Cardiac fibroblast (primary cell): ENCODE measurements at places on chromosomes 13 and 19.

GRCh38 chr13:51770160-51770559 is 33.8 kb downstream of the DHRS12 start:
- DNase-seq: no peak

DNA sequence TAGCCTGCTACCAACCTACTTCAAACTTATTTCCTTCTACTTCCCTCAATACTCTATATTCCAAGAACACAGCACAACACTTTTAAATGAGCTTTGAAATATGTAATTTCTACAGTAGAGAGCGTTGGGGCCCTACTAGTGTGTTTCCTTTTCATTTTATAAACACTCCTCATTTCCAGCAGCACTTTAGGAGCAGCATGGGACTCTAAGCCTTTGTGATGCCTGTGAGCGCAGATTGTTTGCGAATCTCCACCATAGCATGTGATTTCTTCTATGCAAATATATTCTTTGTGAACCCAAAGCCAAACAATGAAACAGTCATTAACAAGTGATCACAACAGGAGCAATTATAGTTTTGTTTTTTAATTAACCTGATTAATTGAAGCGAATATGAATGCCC is 3.6 kb downstream of the SOHLH2 start:
- DNase-seq: no peak

GRCh38 chr13:83496501-83496900 is 385.8 kb downstream of the SLITRK1 start:
- no peak for DNase-seq

- peak; percentile 24 for DNase-seq
Observed at GRCh38 chr13:106919638-106920037, 351.7 kb upstream of the ARGLU1 start.

DNA sequence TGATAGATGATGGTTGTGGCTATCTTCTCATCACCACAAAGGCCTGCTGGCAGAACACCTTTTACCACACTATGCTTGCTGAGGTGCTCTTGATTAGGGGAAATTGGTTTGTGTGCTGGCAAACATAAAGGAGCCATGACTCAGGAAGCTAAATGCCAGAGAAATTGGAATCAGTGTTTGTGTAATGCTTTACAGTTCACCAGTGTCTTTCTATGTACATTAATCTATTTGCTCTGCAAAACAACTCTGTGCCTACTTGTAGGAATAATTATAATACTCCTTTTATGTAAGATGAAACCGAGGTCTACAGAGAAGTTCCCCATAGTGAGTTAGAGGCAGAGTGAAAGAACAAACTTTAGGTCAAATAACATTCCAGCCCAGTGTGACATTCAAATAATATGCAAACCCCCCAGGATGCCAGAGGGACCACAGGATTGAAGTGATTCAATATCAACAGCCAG is 390.5 kb upstream of the HTR2A start:
- peak; percentile 10 for DNase-seq

DNA sequence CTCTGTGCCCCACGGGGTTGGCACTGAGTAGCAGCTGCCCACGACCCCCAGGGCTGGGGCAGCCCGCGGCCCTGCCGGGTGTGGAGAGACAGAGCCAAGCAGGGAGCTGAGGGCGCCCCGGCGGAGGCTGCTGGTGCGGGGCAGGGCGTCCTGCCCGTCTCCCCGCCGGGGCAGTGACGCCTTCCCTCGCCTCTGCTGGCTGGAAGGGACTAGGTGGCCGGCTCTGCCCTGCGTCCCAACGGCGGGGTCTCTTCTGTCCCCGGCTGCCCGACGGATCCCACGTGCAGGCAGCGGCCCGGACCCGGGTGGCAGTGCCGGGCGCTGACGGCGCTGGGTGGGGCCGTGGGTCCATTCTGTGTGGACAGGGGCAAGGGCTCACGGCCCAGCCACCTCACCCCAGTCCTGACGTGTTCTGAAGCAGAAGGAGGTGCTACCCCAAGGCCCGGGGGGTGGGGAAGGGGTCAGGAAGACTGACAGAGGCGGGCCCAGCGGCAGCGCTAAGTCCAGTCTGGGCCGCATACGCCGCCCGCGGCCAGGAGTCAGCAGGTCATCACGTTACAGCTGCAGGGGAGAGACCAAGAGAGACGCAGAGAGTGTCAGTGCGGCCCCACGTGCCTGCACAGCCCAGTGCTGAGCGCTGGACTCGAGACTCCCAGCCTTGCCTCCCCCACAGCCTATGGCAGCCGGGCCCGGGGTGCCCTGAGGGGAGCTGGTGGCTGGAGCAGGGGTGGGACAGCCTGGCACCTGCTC is 15.1 kb upstream of the PLPP2 start:
- DNase-seq: no peak

- DNase-seq: peak; percentile 9
Observed at GRCh38 chr19:36638862-36639510, 27.7 kb downstream of the ZNF461 start.

DNA sequence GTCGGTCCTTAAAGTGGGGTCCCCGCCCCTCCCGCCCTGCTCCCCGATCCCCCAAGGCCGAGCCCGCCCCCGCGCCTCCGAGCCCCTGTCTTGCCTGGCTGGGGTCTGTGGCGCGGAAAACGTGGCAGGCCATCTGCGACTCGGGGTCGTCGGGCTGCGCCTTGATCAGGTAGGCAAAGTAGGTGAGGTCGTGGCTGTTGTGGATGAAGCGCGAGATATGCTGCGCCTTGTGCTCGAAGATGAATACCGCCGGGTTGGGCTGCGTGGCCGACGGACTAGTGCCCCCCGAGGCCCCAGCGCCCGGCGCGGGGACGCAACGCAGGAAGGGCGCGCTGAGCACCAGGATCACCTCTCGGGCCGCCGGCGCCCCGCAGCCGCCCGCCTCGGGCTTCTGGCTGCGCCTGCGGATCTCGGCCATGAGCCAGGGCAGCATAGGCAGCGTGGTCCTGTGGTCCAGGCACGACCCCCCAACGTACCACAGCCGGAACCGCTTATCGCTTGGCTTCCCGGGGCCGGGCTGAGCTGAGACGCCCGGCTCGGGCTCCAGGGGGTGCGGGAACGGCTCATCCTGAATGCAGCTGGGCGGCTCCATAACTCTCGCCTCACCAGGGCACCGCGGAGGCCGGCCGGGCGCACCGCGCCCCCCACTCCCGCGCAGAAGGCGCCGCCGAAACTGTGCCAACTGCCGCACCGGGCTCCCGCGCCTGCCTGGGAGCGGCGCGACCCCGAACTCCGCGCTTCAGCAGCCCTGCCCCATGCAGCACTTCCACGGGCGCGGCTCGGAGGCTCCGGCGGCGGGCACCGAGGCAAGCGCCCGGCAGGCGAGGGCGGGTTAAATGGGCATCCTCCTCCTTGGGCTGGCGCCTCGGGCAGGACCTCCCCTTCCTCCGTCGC is 546 bp downstream of the TBC1D4 start:
- DNase-seq: peak; percentile 38

- DNase-seq: peak; percentile 65
Observed at GRCh38 chr13:91406619-91407018, 8.2 kb downstream of the GPC5 start.

DNA sequence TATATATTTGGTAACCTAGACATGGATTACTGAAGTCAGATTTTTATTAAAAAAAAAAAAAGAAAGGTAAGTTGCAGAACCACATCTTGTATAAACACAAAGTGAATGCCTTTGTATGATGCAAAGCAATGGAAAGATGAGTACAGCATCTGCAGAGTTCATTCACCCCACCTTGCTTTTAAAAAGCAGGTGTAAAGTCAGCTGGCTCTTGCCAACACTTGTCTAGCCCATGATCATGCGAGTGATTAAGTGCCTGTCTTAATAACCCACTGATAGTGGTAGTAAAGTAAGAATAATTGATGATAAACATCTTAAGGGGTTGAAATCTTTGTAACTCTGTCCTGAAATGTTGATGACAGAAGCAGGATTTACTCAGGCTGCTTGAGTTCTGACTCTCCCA is 710.4 kb downstream of the EFNB2 start:
- no peak for DNase-seq

GRCh38 chr19:3881272-3882040 is 971 bp downstream of the ATCAY start:
- no peak for DNase-seq

DNA sequence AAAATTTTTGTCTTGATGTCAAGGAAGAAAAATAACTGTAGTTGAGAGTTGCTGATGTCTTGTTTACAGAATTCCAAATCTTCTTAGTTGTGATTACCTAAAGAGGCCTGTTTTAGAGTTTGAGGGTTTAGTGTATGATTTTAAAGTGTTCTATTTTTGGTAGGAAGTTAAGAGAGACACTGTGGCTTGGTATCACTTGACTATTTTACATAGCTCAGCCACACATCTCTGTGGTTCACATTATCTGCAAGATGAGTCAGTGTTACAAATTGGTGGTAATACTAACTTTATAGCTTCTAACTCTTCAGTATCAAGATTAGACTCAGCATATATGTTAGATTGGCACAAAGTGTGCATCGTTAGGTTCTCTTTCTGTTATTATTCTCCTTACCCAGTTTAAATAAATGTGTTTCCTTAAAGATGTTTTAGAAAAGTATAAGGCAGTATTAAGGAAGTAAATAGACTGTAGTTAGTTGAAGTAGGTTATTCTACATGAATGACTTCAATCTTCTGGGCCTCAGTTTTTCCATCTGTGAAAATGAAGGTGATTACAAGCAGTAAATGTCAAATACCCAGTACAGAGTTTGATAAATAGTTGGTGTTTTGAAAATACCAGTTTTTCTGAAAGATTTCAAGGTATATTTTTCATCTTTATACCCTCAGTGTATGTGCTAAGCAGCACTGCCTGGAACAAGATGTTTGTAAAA is 33.4 kb downstream of the COG6 start:
- peak; percentile 29 for DNase-seq

DNA sequence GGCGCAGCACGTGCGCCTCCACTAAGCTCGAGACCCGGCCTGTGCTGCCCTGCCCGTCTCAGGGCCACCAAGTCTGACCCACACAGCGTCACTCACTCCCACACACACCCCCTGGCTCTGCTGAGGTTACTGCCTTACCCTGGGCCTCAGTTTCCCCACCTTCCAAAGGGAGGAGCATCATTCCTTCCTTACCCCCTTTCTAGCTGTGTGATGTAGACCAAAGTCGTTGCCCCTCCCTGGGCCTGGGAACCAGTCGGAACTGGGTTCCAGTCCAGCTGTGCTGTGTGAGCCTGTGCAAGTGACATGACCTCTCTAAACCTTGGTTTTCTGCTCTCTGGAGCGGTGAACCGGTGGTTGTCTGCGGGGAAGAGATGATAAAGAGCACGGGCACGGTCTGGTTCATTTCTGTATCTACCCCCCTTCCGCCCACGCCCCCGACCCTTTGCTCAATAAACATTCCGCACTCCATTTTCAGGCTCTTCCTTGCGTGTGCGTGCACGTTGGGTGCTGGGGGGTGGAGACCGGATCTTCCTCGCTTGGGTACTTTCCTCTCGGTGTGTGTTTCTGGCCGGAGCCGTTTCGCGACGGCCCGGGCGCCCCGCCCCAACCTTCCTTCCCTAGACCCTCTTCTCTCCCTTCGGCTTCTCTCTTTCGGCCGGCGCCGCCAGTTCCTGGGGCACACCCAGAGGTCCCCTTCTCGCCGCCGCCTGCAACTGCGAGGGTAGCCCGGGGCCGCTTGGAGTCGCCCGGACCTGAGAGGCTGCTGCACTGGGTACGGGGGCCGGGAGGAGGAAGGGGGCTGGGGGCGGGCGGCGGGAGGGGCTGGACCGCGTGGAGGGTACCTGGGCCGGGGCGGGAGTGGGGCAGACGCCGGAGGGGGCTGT is at the start of gene ZNF581:
Gene ZNF581 (plus strand): TSS at position 647 of the 884 bp plus-strand sequence. CDS start 923 bp downstream, outside the sequence.
- DNase-seq: peak; percentile 82

- no peak for DNase-seq
Observed at GRCh38 chr13:112447306-112447705, 71.2 kb downstream of the SPACA7 start.

DNA sequence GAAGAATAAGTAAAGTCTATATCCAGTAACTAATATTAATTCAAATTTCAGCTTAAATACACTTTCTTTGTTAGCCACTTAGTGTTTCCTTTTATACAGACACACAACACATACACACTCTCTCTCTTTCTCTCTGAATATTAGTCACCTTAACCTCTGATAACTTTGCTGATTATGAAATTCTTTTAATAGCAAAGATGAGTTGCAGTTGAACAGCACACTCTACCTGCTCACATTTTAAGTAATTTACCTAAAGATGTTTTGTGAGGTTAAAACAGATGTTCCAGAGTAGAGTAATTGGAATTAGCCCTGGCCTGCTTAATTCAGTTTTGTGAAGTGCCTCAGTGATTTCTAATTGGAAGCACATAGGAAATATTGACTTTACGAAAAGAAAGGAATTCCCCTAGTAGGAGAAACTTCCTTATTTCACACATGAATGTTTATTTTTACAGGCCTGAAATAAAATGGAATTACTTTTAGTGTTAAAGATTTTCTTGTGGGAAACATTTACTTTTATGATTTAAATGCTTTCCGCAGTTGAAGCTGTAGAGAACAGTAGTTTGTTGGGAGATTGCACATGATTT is 184.3 kb downstream of the MYO16 start:
- DNase-seq: no peak

- peak; percentile 88 for DNase-seq
Observed at GRCh38 chr19:46426506-46427162, 2.1 kb downstream of the PNMA8C start.

DNA sequence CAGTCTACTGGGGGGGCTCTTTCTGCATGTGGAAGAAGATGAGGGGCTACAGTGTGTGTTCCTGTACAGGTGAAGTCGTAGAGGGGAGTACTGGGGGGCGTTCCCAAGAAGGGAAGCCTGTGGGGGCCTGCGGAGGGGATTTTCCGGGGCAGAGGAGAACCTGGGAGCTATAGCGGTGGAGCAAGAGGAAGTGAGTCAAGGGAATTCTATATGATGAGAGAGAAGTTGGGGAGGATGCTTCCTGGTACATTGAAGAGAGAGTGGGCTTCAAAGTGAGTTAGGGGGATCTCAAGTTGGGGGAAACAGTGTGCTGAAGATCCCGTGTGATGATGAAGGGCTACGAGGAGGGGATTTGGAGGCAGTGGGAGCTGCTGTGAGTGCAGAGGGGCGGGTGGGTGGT is 1.9 kb upstream of the CACNG8 start:
- no peak for DNase-seq

GRCh38 chr19:38047049-38047438 is 140.0 kb downstream of the SIPA1L3 start:
- DNase-seq: no peak

DNA sequence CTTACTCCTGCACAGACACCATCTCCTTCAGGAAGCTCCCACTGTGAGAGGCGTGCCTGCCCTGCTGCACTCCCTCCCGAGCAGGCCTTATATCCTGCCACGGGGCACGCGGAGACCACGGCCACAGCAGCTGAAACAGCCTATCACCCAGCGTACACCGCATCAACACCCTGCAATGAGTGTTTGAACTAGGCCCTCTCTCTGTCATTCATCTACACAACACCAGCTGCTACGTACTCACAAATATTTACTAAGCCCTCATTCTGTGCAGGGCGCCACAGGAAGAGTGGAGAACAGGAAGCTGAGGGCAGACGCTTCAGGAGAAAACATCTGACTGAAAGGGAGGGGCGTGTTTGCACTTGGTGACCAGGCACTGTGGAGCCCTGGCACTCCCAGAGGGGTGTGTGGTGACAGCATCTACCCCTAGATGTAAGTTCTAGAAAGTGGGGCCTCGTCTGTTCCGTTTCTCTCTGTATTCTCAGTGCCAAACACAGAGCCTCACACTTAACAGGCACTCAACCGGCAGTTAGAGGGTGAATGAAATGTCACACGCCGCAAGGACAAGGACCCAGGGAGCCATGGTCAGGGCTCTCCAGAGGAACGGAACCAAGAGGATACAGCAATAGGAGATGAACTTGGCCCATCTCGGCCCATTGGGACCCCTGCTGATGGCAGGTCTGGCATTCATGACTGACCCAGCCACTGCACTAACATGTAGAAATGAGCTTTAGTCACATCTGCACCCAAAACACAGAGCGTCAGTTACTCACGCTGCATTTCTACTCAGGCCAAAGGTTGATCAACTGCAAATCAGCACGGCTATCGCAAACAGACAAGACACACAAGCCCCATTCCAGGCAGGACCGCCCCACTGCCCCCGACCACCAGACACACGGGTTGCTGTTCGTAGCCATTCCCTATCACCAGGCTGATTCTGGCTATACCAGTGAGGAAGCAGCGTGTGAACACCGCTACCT is 15.7 kb downstream of the RANBP3 start:
- DNase-seq: peak; percentile 75
